Activated CD4-positive, alpha-beta T cell treated with anti-CD3 and anti-CD28 coated beads, Interleukin-2, amount 10 ng/mL, durations not matched to agents 7 days and 5 days (primary cell): ENCODE measurements at places on chromosomes 5 and 9. TPM values are rescaled to one million over a fixed set of nuclear protein-coding genes. Genes with fewer than 3 reads are reported as not detected.

DNA sequence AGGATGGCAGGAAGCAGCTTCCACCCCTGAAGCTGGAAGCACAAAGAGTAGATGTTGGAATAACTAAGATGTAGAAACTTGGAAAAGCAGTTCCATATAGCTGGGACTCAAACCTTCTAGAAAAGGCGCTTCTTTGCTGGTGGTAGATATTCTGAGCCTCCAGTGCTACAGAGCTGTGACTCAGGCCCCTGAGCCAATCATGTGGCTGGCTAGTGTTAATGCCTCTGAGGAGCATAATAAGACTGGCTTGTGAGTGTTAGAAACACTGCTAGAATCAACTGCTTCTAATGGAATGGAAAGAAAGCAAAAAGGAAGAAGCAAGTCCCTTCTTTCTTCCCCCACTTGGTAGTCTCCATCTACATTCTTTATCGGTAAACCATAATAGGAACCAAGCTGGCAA is 234.2 kb upstream of the DMAC1 start:
- H3K27me3 ChIP-seq: peaks cover 2% of the 10 kb centered on the region

The FOXD4L6 gene
- not detected for total RNA-seq

The IL3 gene
- 0.40 TPM for total RNA-seq

DNA sequence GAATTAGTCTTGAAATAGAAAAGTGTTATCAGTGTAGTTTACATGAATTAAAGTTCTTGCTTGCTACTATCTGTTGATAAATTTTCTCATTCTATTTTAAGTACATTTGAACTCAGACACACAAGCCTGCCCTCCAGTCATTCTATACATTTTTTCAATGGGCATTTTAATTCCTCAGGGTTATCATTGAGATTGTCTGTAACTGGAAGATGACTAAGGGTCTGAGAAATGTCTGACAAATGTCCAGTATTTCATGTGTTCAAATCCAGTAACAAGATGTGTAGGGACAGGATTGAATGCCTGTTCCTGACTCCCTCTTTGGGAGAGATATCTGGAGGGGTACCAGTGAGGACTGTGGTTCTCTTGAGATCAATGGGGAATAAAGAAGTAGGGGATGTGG is 223.9 kb upstream of the ADAMTSL1 start:
- no peak for DNase-seq
- no peaks in the 10 kb centered on the region for H3K36me3 ChIP-seq
- no peaks in the 10 kb centered on the region for H3K27me3 ChIP-seq
- no peak overlapping the region for H3K4me3 ChIP-seq
- H3K27ac ChIP-seq: no peak overlapping the region

DNA sequence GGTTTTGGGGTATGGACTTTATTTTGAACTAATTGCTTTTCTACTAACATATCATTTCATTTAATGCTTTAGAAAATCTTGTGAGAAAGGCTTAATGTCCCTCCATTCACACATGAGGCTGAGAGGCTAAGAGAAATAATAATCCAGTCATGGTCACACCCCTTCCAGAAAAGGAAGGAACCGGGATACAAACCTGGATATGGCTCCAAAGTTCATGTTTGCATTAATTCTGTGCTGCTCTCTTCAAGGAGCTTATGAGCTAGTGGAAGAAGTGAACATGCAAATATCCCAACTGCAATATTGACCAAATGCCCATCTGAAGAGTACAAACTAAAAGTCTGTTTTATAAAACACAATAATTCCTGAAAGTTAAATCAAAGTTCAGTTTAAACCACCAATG is 732.1 kb upstream of the RIOK2 start:
- H3K36me3 ChIP-seq: no peaks in the 10 kb centered on the region
- no peak overlapping the region for H3K27ac ChIP-seq
- DNase-seq: no peak
- no peaks in the 10 kb centered on the region for H3K27me3 ChIP-seq

- DNase-seq: no peak
- no peaks in the 10 kb centered on the region for H3K36me3 ChIP-seq
- H3K27ac ChIP-seq: no peak overlapping the region
- no peaks in the 10 kb centered on the region for H3K4me1 ChIP-seq
- no peaks in the 10 kb centered on the region for H3K27me3 ChIP-seq
These were observed 414.8 kb upstream of the CCNH start for GRCh38 chr5:87827539-87827938.

The INSL6 gene
- total RNA-seq: not detected

DNA sequence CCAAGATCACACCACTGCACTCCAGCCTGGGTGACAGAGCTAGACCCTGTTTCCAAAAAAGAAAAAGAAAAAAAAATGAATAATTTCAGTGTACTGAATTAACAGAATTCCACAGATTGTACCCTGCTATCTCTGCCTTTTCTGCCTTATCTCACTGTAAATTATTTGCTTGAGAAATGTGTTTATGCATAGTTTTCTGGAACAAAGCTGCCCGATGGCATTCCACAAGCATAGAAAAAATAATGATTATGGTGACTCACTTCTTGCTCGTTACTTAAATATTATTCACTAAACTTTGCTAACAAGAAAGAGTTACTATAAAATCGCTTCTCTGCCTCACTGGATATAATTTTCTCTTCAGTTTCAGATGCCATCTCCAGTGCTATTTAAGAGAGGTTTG is 88.7 kb upstream of the FAM169A start:
- H3K27ac ChIP-seq: no peak overlapping the region
- peaks cover 12% of the 10 kb centered on the region for H3K27me3 ChIP-seq
- no peak for DNase-seq
- H3K36me3 ChIP-seq: no peaks in the 10 kb centered on the region
- H3K4me3 ChIP-seq: no peak overlapping the region

The MAMDC2 gene
- total RNA-seq: not detected

DNA sequence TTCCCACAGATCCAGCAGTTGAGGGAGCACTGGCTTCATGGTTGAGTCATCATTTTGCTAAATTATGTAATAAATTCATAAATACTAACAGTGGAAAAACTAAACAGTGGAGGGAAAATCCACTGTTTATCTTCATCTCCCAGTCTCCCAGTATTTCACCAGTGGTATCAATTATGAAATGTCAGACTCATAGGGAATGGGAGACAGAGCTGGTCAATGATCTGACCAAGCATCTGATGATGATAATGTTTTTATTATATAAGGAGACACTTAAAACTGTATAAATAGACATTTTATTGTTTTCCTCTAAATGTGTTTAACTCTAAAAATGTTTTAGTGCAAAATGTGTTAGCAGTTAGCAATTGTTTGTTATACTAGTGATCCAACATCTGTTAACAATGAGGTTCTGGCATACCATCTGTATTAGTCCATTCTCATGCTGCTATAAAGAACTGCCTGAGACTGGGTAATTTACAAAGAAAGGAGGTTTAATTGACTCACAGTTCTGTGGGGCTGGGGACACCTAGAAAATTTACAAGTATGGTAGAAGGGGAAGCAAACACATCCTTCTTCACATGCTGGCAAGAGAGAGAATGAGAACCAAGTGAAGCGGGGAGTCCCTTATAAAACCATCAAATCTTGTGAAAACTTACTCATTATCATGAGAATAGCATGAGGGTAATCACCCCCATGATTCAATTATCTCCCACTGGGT is 11.8 kb upstream of the REEP5 start:
- H3K4me1 ChIP-seq: peaks cover 42% of the 10 kb centered on the region
- H3K36me3 ChIP-seq: peaks cover 11% of the 10 kb centered on the region
- no peaks in the 10 kb centered on the region for H3K27me3 ChIP-seq
- no peak for DNase-seq
- H3K4me3 ChIP-seq: no peak overlapping the region

The LCN2 gene
- not detected for total RNA-seq
